Thyroid gland (tissue), 4 donors: ENCODE measurements at places on chromosomes 6 and 20. TPM values are rescaled to one million over a fixed set of nuclear protein-coding genes. Genes with fewer than 3 reads are reported as not detected.
A peak's percentile ranks its signal among the peaks of the same experiment; 100 is the strongest.

DNA sequence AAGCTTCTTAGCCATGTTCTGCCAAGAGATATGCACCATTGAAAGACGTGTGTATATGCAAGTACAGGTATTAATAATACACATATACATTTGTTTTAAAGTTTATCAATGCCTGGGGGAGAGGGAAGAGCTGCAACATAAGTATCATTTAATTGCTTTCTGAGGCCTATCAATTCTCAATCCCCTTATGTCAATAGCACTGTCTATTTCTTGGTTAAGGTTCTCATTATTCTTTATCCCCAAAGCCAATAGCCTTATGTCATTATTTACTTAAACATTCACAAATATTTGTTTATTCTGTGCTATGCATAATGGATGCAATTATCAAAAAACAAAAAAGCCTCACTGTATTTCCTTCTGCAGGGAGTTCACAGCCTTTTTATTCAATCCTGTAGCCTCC lies 350.3 kb upstream of the KCNQ5 start:
- no peak overlapping the region for H3K4me3 ChIP-seq
- no peaks in the 10 kb centered on the region for H3K36me3 ChIP-seq
- H3K27me3 ChIP-seq, result no peaks in the 10 kb centered on the region
- H3K27ac ChIP-seq, result no peak overlapping the region
- no peak for DNase-seq
- H3K4me1 ChIP-seq, result no peaks in the 10 kb centered on the region

The IP6K3 gene
- total RNA-seq, result 15.0 TPM

The AGPAT4 gene
- total RNA-seq, result 6.1 TPM

The MUC22 gene
- not detected for total RNA-seq

GRCh38 chr6:119350952-119351372 lies 1.4 kb upstream of the MAN1A1 start:
- H3K27ac ChIP-seq, result peak overlapping the region; percentile 93
- no peak for DNase-seq
- no peaks in the 10 kb centered on the region for H3K36me3 ChIP-seq

- H3K36me3 ChIP-seq, result no peaks in the 10 kb centered on the region
- H3K4me1 ChIP-seq, result peaks cover 16% of the 10 kb centered on the region
- no peak overlapping the region for H3K4me3 ChIP-seq
- no peak overlapping the region for H3K27ac ChIP-seq
- H3K27me3 ChIP-seq, result no peaks in the 10 kb centered on the region
Observed at GRCh38 chr6:73049971-73050594, 175.2 kb downstream of the KHDC1L start.

DNA sequence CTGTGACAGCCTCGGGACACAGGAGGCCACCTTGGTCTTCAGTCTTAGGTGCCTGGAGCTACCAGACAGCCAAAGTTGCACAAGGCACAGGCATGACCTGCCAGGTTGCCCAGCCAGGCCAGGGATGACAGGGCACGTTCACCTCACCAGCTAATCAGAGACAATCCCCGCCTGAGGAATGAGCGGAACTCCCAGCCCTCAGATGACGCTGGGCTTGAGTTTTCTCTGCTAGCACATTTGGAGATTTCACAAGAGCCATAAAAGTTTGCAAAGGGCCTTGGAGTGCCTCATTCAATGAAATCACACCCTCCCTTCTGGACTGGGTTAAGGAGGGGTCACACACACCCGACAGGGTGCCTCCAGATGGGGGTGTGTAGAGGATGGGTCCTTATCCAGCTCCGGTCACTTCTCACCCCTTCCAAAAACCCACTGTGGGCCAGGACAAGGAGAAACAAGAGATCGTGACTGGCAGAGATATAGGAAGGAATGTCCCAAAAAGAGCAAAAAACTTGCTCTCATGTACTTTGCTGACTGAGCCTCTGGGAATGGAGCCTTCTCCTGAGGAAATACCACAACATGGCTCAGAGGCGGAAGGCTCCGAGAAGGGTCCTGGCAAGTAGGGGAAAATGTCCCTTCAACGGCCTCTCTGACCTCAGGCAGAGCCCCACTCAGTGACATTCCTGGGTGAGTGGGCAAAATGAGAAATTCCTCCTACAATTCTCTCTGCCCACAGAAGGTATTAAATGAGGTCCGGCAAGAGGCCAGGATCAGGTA lies 121.6 kb downstream of the ISM1 start:
- DNase-seq, result peak; percentile 76
- H3K36me3 ChIP-seq, result no peaks in the 10 kb centered on the region
- no peak overlapping the region for H3K27ac ChIP-seq
- no peak overlapping the region for H3K4me3 ChIP-seq

- H3K4me3 ChIP-seq, result no peak overlapping the region
- H3K27me3 ChIP-seq, result no peaks in the 10 kb centered on the region
- no peak for DNase-seq
Observed at GRCh38 chr6:46583721-46584120, 68.9 kb downstream of the CYP39A1 start.

The GSTA5 gene
- not detected for total RNA-seq

DNA sequence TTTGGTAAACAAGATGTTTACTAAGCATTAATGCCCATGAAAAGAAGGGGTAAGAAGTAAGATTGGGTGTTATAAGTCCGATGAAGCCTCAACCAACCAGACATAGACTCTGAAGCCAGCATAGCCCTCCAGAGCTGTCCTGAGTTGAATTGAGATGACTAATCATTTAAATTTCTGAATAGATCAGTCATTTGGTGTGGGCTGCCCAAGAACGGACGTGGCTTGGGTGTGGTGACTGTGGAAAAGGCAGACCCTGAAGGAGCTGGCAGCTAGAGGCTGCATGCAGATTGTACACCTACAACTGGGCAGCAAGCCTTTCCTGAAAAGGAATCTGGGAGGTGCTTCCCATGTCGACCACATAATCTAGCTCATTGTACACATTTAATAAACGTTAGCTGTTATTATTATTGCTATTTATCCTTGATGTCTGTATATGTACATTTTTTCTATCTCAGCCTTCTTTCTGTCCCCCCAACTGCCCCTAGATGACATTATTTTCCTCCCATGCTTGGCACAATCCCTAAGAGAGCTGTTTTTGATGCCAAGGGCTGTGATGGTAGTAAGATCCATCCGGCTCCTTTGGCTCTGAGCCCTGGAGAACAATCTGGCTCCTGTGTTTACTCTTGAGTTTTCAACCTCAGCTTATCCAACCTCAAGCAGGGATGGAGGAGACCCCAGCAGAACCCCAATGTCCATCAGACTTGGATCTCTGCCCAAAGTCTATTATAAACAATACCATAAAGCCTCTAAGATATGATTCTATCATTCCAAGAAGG lies 57.6 kb upstream of the JAG1 start:
- H3K36me3 ChIP-seq, result no peaks in the 10 kb centered on the region
- H3K4me3 ChIP-seq, result no peak overlapping the region
- no peak overlapping the region for H3K27ac ChIP-seq
- no peak for DNase-seq

DNA sequence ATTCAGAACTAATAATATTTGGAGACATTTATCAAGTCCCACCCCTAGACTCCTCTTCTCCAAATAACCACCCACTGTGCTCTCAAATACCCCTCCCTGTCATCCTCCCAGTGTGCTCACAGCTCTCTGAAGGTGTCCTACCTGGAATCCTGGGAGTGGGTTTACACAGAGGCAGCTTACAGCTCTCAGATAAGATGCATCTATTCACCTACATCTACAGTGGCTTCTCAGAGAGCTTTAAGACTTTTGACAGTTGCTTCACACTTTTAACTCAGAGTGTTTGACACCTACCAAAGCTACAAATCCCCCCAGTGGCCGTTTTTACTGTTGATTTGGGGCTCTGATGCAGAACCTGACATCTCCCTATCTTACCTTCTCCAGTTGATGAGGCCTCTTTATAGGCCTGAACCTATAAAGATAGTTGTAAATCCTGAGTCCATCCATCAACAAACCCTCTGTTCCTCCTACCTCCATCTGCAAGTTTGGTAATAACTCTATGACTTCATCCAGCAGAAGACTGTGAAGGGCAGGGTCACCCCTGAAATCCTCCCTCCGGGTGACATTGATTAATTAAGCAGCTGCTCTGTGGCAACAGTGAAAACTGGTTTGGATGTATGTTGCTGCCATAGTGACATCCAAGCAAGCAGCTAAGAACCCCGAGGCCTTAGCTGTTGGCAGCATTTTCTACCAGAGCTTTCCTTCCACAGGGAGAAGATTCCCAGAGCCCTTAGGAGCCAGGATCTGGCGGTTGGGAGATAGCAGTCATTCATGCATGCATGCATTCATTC lies 226.1 kb upstream of the RREB1 start:
- H3K4me1 ChIP-seq, result peaks cover 3% of the 10 kb centered on the region
- no peaks in the 10 kb centered on the region for H3K36me3 ChIP-seq
- H3K27me3 ChIP-seq, result no peaks in the 10 kb centered on the region
- H3K4me3 ChIP-seq, result no peak overlapping the region

The FRK gene
- 2.3 TPM for total RNA-seq

The IMPG1 gene
- not detected for total RNA-seq

DNA sequence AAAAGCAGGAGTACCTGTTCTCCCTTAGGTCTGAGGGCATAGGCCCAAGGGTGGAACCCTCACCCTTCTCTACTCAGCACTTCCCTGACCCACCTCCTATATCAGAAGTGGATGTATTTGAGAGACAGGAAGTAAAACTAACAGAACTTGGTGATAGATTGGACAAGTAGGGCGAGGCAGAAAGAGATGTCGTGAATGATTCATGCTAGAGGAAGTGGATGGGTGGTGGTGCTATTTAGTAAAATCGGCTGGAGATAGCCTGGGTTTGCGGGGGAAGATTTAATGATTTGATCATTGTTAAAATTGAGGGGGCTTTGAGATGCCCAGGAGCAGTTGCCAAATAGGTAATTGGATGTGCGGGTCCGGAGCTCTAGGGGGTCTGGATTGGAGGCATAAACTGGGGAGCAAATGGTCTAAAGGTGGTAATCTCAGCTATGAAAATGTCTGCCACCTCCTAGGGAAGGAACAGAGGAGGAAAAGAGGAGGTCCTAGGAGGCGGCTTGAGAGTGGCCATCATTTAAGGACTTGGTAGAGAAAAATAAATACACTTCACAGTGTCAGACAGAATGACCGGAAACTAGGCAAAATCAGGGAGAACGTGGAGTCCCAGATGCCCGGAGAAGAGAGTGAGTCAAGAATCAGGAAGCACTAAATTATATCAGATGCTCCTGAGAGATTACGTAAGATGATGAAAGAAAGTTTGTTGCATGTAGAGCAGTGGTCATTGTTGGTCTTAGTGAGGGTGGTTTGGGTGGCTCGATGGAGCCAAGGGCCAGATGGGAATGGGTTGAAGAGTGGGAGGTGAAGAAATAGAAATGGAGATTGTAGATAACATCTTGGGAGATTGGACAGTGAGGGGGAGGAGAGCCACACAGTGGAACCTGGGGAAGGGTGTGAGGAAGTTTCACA lies 142.0 kb downstream of the CEP57L1 start:
- no peak overlapping the region for H3K27ac ChIP-seq
- peaks cover 22% of the 10 kb centered on the region for H3K4me1 ChIP-seq
- no peak for DNase-seq

The IL17A gene
- not detected for total RNA-seq

GRCh38 chr6:41707565-41708200 lies 27.7 kb downstream of the TFEB start:
- no peak overlapping the region for H3K4me3 ChIP-seq
- DNase-seq, result no peak
- H3K4me1 ChIP-seq, result peaks cover 58% of the 10 kb centered on the region
- no peaks in the 10 kb centered on the region for H3K27me3 ChIP-seq

GRCh38 chr6:30075094-30075789 lies at the start of gene RNF39:
Gene RNF39, minus strand, starts transcription at chr6:30075769. Its CDS starts 184 bp downstream, at chr6:30075585.
- H3K4me1 ChIP-seq, result peaks cover 25% of the 10 kb centered on the region
- H3K4me3 ChIP-seq, result peak within 1 kb of the TSS; percentile 31
- no peak for DNase-seq
- H3K36me3 ChIP-seq, result no peaks in the 10 kb centered on the region
- no peak within 1 kb of the TSS for H3K27ac ChIP-seq
- H3K27me3 ChIP-seq, result peaks cover 33% of the 10 kb centered on the region

The GABRR1 gene
- total RNA-seq, result not detected

The OXT gene
- not detected for total RNA-seq

GRCh38 chr20:36950414-36951197 lies 902 bp downstream of the SAMHD1 start:
- H3K36me3 ChIP-seq, result peaks cover under 1% of the 10 kb centered on the region
- peaks cover 24% of the 10 kb centered on the region for H3K4me1 ChIP-seq
- peak overlapping the region; percentile 87 for H3K27ac ChIP-seq
- peak overlapping the region; percentile 86 for H3K4me3 ChIP-seq
- H3K27me3 ChIP-seq, result no peaks in the 10 kb centered on the region
- no peak for DNase-seq

The RAET1L gene
- not detected for total RNA-seq
